ENCODE measurements at places on chromosomes 7 and 10.

GRCh38 chr10:114262496-114262895 lies 23.4 kb downstream of the VWA2 start:
- no peak for DNase-seq

GRCh38 chr10:97608991-97609561 lies 19.6 kb downstream of the C10orf62 start:
- DNase-seq, result no peak

DNA sequence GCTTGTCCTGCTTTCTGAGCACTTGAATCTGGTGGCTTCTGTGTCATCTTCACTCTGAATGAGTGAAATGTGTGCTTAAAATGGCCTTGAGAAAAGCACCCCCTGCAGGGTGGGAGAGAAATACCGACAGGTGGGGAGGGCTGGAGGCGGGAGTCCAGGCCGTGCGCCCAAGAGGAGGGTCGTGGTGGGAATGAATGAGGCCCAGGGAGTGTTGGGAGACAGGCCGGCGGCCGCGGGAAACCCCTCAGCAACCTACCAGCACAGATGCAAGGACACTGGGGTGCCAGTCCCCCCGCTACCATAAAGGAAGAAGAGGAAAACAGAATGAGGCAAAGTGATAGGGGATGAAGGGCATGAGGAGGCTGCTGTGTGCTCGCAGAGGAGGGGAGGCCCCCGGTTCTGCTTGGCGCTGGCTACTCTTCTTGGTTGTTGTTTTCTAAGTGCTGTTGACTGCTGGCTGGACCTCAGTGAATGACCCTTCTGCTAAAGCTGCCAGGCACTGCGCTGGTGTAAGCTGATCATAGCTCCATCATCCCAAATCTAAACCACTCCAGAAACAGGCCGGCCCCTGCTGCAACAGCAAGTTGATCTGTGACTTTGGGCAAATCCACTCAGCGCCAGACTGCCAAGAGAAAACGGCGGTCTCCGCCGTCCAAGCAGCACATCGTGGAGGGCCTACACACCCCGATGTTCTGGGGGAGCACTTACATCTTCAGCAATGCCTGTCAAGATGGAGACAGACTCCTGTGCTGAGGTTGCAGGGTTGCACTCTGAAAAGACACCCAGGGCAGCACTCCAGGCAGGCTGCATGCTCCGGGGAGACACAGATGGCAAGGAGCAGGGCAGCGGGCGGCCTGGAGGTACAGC lies 378.5 kb downstream of the DNAJB6 start:
- no peak for DNase-seq

- DNase-seq, result no peak
Measured at GRCh38 chr7:128880791-128881457, 18.3 kb downstream of the ATP6V1F start.

GRCh38 chr7:55344840-55345239 lies 20.3 kb upstream of the LANCL2 start:
- peak; percentile 83 for DNase-seq

GRCh38 chr7:106778656-106779250 lies 86.3 kb upstream of the PIK3CG start:
- DNase-seq, result no peak

GRCh38 chr10:49115015-49115795 lies at the start of gene VSTM4:
TSS of gene VSTM4 (minus strand) at chr10:49115522. CDS start at chr10:49115485, 37 bp downstream.
- DNase-seq, result peak; percentile 79

DNA sequence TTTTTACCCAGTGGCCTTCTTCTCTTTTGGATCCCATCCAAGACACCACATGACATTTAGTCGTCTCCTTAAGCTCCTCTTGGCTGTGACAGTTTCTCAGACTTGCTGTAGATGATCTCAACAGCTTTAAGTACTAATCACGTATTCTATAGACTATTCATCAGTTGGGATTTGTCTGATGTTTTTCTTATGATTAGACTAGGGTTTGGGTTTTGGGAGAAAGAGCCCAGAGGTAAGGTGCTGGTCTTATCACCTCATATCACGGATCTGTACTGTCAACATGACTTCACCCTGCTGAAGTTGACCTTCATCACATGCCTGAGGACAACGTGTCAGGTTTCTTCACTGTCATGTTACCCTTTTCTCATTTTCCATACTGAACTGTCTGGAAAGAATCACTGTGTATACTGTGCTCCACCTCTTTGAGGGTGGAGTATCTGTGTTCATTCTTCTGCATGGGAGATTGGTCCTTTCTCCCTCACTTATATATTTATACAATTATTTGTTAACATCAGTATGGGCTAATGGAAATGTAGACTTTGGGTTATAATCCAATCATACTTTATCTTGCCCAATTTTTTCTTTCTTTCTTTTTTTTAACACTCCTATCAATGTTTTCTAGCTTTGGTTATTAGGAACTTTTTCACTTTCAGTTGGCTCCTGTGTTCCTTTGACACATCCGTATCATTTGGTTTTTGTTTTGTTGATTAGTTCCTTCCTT lies 6.4 kb upstream of the HKDC1 start:
- no peak for DNase-seq

DNA sequence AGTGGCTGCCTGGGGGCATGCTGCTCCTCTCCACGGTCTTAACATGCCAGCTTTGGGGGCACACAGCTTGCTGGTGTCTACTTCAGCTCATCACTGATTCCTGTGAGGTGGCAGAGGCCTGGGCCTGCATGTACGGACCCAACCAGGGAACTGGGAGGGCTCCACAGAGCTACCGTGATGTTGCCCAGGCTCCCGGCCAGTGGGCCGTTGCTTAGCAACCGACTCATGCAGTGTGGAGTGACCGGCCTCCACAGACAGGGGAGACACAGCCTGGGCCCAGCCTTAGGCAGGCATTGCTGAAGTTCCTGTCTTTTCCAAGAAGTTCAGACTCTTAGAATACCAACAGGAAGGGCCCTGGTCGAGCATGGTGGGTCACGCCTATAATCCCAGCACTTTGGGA lies 25.8 kb upstream of the SH2B2 start:
- peak; percentile 95 for DNase-seq

DNA sequence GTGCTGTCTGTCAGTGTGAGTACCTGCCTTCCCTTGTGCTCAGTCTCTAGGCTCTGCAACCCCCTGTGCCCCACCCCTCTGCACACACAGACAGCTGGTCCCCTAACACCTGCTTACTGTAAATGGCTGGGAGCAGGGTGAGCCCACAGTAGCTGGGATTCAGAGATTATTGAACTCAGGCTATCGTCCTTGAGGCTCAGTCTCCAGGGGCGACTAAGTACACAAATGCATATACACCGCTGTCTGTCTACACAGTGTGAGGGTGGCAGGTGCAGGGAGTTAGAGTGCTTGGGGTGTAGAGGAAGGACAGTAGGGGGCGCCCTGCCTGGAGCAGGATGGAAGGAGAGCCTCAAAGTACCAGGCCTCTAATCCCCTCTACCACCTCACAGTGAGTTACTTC lies 12.9 kb downstream of the UPP1 start:
- DNase-seq, result no peak

GRCh38 chr7:11485636-11486035 lies 346.4 kb downstream of the THSD7A start:
- no peak for DNase-seq

DNA sequence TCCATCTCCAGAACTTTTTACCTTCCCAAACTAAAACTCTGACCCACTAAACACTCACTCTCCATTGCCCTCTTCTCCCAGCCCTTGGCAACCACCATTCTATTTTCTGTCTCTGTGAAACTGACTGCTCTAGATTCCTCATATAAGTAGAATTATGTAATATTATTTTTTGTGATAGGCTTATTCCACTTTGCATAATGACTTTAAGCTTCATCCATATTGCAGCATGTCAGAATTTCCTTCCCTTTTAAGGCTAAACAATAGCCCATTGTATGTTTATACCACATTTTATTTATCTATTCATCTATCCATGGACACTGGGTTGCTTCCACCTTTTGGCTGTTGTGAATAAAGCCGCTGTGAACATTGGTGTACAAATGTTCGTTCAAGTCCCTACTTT lies 308.8 kb downstream of the RNLS start:
- DNase-seq, result no peak

- no peak for DNase-seq
Measured at GRCh38 chr10:26690731-26691475, 6.6 kb upstream of the PDSS1 start.

GRCh38 chr10:15695852-15696251 lies 23.9 kb downstream of the ITGA8 start:
- no peak for DNase-seq

DNA sequence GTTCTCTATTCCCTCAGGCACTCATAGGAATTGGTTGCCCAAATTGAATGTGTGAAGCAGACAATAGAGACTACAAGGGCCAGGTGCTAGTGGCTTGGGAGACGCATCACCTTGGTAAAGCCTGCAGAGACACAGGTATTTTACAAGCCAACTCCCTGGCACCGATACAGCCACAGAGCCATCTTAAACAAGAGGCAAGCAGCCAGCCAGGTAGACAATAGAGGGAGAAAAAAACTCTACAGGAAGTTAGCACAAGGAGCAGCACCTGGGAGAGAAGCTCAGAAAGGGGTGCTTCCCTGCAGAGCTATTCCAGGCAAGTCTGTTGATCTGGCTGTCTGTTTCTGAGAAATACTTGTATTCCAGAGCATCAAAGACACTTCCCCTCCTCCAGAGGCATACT lies 43.0 kb upstream of the CDK1 start:
- DNase-seq, result no peak

DNA sequence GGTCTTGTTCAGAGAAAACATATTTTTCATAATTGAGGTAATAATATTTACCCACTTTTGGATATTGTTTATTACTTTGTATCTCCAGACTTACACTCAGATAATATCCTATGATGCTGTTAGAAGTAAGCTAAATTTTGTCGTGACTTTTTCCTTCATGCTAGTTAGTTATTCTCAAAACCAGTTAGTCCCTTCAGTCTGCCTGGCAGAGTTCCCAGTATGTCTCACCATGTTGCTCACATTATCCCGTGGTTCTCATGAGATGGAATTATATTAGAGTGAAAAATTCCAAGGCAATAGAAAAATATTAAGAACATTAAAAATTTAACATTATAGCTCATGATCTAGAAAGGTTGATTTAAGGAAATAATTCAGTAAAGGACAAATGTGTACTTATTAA lies 81.5 kb upstream of the SMIM30 start:
- DNase-seq, result no peak

- peak; percentile 75 for DNase-seq
Measured at GRCh38 chr10:97572214-97572989, at the start of gene ANKRD2. TSS of gene ANKRD2 (plus strand) at chr10:97572779. CDS start at chr10:97572789, 10 bp downstream.

GRCh38 chr10:50621968-50622705 lies 1.6 kb downstream of the SGMS1 start:
- peak; percentile 88 for DNase-seq

GRCh38 chr10:129728246-129728820 lies 235.7 kb downstream of the EBF3 start:
- DNase-seq, result no peak

- DNase-seq, result no peak
Measured at GRCh38 chr10:62426086-62426485, 51.9 kb downstream of the ZNF365 start.

- no peak for DNase-seq
Measured at GRCh38 chr7:70460562-70460961, 671.4 kb upstream of the GALNT17 start.

DNA sequence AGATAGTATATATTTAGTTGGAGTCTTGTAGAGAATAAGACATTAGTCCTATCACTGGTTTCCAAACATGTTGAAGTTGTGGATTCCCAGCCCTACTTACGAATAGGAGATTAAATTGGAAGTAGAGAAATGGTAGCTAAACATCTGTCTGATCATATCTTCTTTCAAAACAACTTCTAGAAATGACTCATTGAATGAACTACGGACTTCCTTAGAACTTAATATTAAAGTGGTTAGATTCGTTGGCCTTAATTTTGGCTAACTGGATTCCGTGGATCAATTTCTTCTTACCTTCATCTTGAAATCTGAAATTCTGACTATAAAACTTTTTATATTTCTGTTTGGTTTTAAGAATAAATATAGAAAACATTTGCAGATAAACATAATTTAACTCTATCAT lies 3.4 kb downstream of the PHF14 start:
- no peak for DNase-seq

DNA sequence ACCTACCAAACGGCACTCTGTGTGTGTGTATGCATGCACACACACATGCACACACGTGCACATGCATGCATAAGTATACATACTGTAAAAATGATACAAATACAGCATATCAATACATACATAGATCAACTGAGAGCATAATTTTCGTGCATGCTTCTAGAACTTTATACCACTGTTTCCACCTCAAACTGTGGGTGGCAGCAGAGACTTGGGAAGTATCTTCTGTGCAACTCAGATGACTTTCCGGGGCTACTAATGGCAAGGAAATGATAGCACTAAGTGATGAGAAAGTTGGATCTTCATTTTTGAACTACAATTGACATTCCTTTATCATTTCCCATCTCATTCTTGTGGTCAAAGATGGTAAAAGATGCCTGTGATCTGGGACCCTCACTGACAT lies 570.7 kb downstream of the REEP3 start:
- DNase-seq, result peak; percentile 84

GRCh38 chr10:94205396-94205831 lies 157.3 kb downstream of the NOC3L start:
- DNase-seq, result no peak

DNA sequence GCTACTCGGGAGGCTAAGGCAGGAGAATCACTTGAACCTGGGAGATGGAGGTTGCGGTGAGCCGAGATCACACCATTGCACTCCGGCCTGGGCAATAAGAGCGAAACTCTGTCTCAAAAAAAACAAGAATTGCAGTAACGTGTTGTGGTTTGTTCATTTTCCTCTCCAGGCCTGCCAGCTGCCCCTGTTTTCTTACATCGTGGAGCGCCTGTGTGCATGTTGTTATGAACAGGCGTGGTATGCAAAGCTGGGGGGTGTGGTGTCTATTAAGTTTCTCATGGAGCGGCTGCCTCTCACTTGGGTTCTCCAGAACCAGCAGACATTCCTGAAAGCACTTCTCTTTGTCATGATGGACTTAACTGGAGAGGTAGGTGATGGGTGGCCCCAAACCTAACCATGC lies 52.1 kb downstream of the TRRAP start:
- DNase-seq, result no peak

DNA sequence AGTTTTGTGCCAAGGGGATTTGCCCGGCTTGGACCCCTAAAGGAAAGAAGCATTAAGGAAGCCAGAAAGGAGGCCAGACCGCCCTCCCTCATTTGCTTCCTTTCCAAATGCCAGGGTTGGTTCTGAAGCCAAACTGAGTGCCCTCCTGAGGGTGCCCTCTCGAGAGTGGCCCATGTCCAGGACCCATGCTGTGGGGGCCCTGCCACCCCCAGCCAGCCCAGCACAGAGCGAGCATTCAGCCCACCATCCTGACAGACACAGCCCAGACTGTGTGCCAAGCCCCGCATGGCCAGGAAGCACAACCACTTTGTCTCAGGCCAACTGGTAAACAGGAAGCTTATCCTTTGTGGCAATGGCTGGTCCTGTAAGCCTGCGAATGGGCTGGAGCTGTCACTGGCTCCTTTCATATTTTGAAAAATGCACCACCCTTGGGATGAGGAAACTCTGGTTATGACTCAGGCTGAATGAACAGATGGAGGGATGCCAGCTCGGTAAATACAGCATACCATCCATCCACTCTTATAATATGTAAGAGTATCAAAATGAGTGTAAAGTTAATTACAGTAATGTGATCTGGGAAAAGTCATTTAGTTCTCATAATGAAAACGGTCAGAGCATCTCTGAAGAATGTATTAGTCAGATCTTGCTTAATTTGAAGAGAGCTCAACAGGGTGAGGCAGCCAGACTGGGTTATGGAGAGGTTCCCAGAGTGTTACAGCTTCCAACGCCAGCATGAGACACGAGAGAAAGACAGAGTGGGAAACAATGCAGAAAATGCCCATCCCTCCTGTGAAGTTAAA lies 65.0 kb downstream of the STK17A start:
- DNase-seq, result peak; percentile 71

- DNase-seq, result no peak
Measured at GRCh38 chr7:35695473-35695850, 527 bp upstream of the HERPUD2 start.
